Fibroblast of skin of abdomen (primary cell): ENCODE measurements at places on chromosomes 6 and 20.

DNA sequence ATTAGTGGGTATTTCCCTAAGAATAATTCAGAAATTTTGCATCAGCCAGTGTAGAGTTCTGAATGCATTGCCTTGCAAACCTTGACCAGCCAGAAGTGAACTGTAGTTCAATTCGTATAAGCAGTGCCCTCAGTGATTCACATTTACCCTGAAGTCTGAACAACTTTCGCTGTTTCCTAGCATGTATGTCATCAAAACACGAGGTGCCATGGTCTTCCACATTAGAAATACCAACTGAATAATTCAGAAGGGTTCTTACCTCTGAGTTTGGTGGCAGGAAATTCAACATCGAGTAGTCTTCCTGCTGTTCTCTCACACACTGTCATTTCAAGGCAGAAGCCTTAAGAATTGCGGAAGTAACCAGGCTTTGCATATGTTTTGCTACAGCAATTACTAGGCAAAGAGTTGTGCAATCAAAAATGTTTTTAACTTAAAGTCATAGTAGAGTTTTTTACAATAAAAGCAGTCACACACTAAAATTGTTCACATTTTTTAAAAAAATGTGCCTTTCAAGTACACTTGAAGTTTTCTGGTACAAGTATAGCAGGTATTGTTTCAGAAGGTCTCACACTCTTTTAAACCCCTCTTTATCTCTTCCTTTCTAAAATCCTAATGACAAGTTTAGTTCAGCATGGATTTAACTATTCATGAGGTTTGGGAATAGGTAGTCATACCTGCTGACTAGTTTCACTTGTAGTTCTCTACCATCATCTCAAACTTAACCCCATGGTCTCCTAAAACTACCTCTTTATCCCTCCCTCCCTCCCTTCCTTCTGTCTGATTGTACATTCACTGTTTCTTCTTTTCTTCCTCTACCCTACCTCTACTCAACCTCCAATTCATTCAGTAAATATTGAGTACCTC is 118.3 kb downstream of the STXBP5 start:
- peak; percentile 62 for DNase-seq

- DNase-seq, result peak; percentile 17
Observed at GRCh38 chr6:73418081-73418741, 23.6 kb downstream of the DDX43 start.

- no peak for DNase-seq
Observed at GRCh38 chr20:24537210-24537609, 67.8 kb downstream of the SYNDIG1 start.

DNA sequence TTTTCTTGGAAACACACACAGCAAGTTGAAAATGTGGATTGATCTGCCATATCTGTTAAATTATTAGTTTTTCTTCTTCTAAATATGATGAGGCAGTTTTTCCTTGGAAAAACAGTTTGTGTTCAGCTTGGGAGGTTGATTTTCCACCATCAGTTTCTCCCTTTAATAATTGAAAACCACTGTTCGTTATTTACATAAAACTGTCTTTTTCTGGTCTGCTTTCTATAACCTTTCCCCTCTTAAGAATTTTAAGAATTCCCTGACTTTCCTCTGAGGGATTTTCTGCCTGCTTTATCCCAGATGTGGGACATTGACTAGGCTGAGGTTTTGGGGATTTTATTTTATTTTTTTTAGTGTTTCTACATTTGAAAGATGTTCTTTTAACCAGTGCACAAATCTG is 27.2 kb downstream of the DSE start:
- DNase-seq, result peak; percentile 87

DNA sequence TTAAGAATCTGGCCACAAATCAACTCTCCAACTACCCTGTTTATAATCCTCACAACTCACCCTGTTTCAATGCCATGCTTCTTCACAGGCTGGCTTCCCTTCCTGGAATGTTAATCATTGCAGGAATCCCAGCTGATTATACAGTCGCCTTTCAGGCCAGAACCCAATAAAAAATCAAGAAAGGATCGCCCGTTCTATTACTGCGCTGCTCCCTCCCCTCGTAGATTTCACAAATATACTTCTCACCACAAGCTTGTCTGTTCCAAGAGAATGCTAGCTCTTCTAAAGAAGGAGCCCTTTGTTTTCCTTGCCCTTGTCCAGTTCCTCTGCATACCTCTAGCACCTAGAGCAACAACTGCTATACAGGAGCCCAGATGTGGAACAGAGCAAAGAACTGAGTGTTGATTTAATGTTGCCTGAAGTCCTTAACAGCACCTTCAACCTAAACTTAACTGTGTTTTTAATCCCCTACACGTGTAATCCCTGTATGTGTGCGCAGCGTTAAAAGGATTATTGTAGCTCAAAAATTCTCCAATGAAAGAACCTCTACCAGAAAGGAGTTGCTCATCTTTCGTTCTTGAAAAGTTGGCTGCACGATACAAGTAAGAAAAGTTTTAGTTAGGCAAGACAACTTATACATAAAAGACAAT is 988 bp downstream of the ECHDC1 start:
- peak; percentile 56 for DNase-seq

DNA sequence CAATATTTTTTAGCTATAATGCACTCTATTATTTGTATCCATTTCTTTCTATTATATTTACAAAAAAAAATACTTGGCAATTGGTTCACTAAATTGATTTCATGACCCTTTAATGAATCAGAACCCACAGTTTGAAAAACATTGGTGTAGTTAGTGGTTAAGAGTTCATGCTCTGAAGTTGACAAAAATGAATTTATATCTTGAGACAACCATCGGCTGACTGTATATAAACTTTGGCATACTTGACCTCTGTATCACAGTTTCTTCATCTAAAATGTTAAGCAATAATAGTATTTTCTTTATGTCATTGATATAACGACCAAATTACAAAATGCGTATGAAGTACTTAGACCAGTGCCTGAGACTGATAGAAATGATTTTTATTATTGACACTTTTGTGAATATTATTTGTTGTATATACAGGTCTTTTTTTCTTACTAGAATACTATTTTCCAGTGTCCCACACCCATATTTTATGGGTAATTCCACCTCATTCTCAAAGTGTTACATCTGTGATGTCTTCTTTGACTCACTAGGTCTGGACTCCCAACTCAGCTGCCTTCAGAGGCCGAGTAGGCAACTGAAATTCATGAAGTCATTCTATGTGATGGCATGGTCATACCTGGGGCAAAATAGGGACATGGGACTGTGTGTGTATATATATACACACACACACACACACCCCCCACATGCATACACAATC is 459.2 kb downstream of the RFPL4B start:
- DNase-seq, result peak; percentile 47

- DNase-seq, result peak; percentile 83
Observed at GRCh38 chr6:53043581-53043980, 21.6 kb upstream of the FBXO9 start.

DNA sequence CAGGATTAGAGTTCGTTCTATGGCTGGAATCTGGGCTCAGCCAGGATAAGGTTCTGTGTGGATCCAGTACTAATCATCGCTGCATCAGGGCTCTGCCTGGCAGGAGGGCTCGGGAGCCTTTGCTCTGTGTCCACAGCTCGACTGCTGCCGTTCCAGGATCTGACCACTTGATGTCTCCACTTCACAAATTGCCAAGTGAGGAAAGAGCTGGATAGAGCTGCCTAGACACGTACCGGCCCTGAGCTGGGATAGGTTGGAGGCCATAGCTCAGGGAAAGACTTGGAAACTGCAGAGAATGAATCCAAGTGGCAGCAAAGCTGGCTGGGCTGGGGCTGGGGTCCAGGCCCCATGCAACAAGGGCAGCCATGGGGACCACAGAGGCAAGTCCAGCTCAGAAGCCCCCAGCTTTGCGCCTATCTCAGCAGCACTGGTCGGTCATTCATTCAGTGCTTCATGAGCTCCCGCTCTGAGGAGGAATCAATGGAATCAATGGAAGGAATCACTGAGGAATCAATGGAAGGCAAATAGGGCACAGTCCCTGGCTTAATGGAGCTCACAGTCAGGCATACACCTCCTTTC is 38.0 kb upstream of the TOP1 start:
- DNase-seq, result peak; percentile 85

GRCh38 chr6:122033564-122034181 is 365.8 kb upstream of the HSF2 start:
- peak; percentile 67 for DNase-seq

GRCh38 chr6:45423111-45423823 is 45.5 kb upstream of the SUPT3H start:
- DNase-seq, result no peak

GRCh38 chr6:111605100-111605751 is 452 bp downstream of the TRAF3IP2 start:
- peak; percentile 94 for DNase-seq

DNA sequence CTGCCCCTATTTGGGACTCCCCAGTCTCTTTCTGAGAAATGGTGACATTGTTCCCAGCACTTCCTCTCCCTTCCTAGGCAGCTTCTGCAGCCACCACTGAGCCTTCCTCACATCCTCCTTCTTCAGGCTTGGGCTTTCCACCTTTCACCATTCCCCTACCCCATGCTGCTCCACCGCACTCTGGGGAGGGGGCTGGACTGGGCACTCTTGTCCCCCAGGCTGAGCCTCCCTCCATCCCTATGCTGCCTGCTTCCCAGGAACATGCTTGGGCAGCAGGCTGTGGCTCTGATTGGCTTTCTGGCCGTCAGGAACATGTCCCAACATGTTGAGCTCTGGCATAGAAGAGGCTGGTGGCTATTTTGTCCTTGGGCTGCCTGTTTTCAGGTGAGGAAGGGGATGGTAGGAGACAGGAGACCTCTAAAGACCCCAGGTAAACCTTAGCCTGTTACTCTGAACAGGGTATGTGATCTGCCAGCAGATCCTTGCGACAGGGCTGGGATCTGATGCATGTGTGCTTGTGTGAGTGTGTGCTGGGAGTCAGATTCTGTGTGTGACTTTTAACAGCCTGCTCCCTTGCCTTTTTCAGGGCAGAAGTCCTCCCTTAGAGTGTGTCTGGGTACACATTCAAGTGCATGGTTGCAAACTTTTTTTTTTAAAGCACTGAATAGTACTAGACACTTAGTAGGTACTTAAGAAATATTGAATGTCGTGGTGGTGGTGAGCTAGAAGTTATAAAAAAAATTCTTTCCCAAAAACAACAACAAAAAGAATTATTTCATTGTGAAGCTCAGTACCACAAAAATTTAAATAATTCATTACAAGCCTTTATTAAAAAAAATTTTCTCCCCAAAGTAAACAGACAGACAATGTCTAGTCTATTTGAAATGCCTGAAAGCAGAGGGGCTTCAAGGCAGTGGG is 2.1 kb upstream of the CDKN1A start:
- peak; percentile 50 for DNase-seq

- DNase-seq, result no peak
Observed at GRCh38 chr6:84441456-84441855, 214.0 kb upstream of the CEP162 start.

- no peak for DNase-seq
Observed at GRCh38 chr6:84027340-84028181, 6.0 kb upstream of the MRAP2 start.

DNA sequence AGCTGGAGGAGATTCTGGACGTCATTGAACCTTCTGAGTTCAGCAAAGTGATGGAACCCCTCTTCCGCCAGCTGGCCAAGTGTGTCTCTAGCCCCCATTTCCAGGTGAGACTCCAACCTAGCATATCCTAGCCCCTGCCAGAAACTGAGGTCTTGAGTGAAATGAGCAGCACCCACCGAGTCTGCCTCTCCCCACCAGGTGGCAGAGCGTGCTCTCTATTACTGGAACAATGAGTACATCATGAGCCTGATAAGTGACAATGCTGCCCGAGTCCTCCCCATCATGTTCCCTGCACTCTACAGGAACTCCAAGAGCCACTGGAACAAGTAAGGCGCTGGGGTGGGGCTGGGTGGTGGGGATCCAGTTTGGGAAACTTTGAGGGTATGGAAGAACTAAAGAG is 4.6 kb downstream of the MEA1 start:
- no peak for DNase-seq

- DNase-seq, result no peak
Observed at GRCh38 chr20:22824077-22824476, 211.0 kb upstream of the SSTR4 start.

DNA sequence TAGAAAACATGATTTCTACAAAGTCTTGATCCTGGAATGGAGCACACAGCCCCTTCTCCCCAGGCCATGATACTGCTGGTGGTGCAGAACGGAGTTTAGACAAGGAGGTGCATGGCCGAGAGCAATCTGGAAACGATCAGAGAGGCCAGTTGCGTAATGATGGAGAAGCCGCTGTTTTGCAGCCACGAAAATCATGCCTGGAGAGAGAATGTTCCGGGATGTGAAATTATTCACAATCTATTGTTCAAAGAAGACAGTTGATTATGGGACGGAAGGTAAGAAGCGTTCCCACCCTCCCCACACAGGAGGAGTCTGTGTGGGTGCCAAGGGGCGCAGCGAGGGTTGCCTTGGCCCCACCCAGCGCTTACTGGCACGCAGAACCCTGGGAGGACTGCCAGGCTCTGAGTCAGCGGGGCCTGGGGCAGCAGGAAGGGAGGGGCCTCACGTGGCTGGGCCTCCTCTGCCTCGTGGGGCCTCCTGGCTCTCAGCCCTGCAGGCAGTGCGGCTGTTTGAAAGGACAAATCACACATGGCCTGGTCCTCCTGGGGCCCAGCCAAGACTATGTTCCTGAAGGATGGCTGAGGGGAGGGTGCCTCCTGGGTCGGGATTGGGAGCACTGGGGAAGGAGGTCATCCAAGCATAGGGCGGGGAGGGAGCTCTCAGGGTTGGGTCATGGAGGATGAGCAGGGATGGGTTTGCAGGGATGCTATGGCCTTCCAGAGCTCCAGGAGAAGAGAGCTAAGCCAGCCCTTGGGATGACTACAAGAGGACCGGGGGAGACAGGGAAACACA is 8.7 kb upstream of the AP5S1 start:
- DNase-seq, result peak; percentile 99

DNA sequence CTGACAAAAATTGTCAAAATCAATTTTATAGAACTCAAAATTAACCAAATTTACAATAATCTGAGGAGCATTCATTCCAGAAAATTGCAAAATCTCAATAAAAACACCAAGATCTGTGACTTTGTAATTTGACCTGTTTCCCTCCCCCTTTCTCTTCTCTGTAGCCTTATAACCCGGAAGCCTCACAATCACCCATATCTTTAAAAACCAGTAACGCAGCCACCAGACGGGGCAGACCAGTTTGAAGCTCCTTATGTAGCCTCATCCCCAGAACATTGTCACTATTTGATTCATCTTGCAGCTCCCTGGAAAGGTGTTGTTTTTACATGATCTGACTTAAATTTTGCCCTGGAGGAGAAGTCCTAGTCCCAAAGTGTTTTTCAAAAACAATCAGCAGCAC is 27.5 kb upstream of the TGM6 start:
- DNase-seq, result no peak

GRCh38 chr20:36462440-36463211 is 78.7 kb upstream of the MYL9 start:
- peak; percentile 57 for DNase-seq

- no peak for DNase-seq
Observed at GRCh38 chr6:17004269-17004668, 97.6 kb upstream of the STMND1 start.

GRCh38 chr6:79544299-79544927 is 7.2 kb upstream of the LCA5 start:
- peak; percentile 67 for DNase-seq

GRCh38 chr6:137415127-137415833 is 78.9 kb downstream of the OLIG3 start:
- peak; percentile 60 for DNase-seq

GRCh38 chr6:16285467-16286150 is 47.2 kb downstream of the GMPR start:
- no peak for DNase-seq

- DNase-seq, result no peak
Observed at GRCh38 chr20:9646375-9646774, 132.0 kb downstream of the LAMP5 start.

GRCh38 chr20:41446456-41446855 is 79.8 kb upstream of the EMILIN3 start:
- DNase-seq, result no peak

GRCh38 chr6:158528826-158529225 is 31.1 kb upstream of the TMEM181 start:
- no peak for DNase-seq

- DNase-seq, result peak; percentile 24
Observed at GRCh38 chr6:53119772-53120409, 28.8 kb downstream of the GCM1 start.
